Thoracic aorta (tissue), 2 donors: ENCODE measurements at places on chromosomes 13 and 19.

- no peak for DNase-seq
Measured at GRCh38 chr19:54100561-54100960, at the start of gene OSCAR. OSCAR (minus strand) TSS chr19:54100803; CDS start chr19:54100792, 11 bp downstream.

DNA sequence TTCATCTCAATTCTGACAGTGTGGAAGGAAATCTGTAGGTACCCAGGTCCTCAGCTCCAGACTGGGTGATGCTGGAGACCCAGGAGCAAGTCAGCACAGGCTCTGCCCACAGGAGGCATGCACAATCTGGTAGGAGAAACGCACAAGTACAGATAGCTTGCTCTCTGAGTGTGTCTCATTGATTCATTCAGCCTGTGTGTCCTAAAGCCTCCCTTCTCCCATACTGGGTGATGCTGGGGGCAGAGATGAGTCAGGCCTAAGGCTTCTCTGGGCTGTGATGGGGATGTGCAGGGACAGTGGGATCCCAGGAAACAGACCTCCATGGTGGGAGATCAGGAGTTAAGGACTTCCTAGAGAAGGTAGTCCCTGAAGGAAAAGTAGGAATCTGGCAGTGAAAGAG, 6.8 kb downstream of the ZNF526 start:
- no peak for DNase-seq

DNA sequence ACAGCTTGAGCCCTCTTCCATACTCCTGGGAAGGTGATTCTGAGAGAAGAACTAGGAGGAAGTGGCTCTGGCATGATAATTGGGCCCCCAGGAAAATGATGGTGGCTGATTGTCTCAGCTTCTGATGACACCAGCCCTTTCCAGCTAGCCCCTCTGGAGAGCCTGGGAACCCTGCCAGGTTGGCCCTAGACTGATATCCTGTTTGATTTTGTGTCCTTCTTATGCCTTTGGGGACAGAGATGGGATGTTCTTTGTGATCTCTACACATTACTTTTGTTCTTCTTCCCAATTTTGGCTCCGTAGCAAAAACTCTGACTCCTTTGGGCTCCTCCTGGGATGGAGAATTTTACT, 39.7 kb downstream of the ERICH6B start:
- no peak for DNase-seq

- DNase-seq = no peak
Measured at GRCh38 chr13:109205315-109205714, 575.9 kb downstream of the MYO16 start.
